ENCODE measurements at places on chromosomes 6 and 20. TPM values are rescaled to one million over a fixed set of nuclear protein-coding genes. Genes with fewer than 3 reads are reported as not detected.
A peak's percentile ranks its signal among the peaks of the same experiment; 100 is the strongest.

- H3K27me3 ChIP-seq = no peaks in the 10 kb centered on the region
- no peak overlapping the region for H3K27ac ChIP-seq
- no peaks in the 10 kb centered on the region for H3K36me3 ChIP-seq
Measured at GRCh38 chr6:113870917-113871316, 13.8 kb downstream of the MARCKS start.

Gene DYNLT2
- 2.6 TPM for total RNA-seq

DNA sequence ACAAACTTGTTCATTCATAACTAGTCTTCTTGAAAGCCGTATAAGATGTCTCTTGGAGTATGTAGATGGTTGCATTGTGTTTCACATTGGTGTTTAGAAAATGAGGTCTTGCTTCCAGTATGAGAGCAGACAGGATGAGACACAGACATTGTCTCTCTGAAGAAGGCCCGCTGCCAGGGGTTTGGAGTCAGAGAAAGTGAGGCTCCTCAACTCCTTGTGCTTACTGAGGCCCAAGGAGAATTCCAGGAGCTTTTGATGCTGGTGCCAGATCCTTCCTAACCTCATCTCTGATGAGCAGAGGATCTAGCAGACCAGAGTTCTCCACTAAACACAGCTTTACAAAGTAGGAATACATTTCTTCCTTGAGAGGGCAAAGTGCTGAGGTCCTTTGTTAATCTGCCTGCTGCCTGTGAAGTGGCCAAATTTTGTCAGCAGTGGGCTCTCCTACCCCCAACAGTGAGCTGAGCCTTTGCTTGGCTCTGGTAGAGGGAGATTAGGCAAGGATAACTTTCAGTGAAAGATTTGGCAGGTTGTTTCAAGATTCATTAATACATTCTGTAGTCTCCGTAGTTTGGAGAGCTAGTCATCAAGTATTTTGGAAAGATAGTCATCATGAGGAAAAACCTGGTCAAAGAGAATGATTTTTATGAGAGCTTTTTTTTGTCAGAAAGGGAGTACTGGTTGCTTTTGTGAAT lies 9.7 kb downstream of the MAPRE1 start:
- H3K4me1 ChIP-seq = no peaks in the 10 kb centered on the region
- peak overlapping the region; percentile 53 for H3K27ac ChIP-seq
- no peak for DNase-seq
- H3K27me3 ChIP-seq = no peaks in the 10 kb centered on the region

DNA sequence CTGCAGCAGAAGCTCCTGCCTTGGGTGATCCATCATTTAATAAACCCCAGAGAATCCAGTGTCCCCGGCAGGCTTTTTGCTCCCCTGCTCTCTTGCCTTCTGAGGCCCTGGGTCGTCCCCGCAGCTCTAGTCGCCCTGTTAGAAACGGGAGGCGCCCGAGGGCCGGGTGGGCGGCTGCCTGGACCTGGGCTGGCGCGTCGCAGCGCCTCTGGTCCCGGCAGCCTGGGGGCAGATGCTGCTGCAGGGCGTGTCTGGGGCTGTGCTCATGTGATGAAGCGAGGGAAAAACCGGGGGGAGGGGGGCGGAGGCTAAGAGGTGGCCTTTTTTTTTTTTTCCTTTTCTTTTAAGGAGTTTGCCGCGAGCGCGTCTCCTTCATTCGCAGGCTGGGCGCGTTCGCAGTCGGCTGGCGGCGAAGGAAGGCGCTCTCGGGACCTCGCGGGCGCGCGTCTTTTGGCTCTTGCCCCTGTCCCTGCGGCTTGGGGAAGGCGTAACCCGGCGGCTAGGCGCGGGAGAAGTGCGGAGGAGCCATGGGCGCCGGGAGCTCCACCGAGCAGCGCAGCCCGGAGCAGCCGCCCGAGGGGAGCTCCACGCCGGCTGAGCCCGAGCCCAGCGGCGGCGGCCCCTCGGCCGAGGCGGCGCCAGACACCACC lies 394 bp downstream of the AKAP12 start:
- H3K4me1 ChIP-seq = no peaks in the 10 kb centered on the region
- peak overlapping the region; percentile 69 for H3K27ac ChIP-seq
- no peaks in the 10 kb centered on the region for H3K36me3 ChIP-seq
- no peak for DNase-seq

DNA sequence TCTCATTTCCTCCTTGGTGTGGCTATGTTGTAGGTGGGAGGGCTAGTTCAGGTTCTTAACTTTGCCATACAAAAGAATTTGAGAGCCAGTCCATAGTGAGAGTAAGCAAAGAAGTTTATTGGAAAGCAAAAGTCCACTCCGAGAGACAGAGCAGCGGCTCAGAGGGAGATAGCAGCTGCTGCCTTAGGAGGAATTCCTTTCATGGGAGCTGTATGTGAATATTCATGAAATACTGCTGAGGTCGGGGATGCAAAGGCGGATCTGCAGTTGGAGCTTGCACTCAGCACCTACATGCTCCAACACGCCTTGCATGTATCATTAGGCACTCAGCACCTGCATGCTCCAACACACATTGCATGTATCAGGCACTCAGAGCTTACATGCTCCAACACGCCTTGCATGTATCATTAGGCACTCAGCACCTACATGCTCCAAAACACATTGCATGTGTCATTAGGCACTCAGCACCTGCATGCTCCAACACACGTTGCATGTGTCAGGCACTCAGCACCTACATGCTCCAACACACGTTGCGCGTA lies 54.9 kb downstream of the CDH4 start:
- H3K4me3 ChIP-seq = no peak overlapping the region
- H3K27ac ChIP-seq = no peak overlapping the region
- H3K4me1 ChIP-seq = no peaks in the 10 kb centered on the region

Measured in breast epithelium (tissue), 4 donors.